CD4-positive, alpha-beta T cell treated with Interleukin-12 subunit alpha and Interleukin-12 subunit beta, for 1 hour (primary cell): ENCODE measurements at places on chromosomes 7 and 10.
A peak's percentile ranks its signal among the peaks of the same experiment; 100 is the strongest.

- no peak for DNase-seq
These were observed 176.4 kb downstream of the DNAJB6 start for GRCh38 chr7:157513162-157513621.

GRCh38 chr7:100604028-100604975 is 2.1 kb downstream of the PCOLCE start:
- DNase-seq, result peak; percentile 83

GRCh38 chr7:135763261-135763660 is 14.6 kb upstream of the FAM180A start:
- no peak for DNase-seq

DNA sequence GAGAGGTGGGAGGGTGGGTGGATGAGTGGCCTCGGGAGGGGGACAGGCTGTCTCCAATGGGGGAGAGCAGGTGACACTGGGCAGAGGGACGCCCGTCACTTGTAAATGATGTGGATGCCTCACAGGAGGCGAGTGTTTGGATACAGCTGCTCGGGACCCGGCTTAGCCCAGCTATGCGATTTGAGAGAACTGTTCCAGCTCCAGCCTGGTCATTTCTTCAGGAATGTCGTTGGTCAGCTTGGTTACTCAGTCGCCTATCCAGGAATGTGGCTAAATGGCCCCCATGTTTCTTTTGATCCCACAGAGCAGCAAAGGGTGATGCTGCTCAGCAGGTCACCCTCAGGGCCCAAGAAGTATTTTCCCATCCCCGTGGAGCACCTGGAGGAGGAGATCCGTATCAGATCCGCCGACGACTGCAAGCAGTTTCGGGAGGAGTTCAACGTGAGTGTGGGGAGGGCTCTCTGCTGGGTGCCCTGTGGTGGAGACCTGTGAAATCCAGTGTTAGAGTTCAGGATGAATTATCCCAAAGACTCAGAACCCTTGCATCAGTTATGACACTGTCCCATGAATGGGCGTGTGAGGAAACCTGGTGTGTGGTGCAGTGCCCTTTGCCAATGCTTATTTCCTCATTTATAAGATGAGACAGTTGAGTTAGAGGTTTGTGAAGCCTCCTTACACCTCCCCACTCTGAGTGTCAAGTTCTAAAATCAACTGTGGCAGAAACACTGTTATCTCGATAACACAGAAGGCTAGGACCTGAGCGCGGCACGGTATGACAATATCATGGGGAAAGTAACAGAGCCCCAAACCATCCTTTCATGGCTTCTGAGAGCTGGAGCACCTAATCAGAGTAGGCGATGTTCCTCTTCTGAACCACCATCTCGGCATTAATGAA is 76.8 kb downstream of the MKI67 start:
- DNase-seq, result no peak

DNA sequence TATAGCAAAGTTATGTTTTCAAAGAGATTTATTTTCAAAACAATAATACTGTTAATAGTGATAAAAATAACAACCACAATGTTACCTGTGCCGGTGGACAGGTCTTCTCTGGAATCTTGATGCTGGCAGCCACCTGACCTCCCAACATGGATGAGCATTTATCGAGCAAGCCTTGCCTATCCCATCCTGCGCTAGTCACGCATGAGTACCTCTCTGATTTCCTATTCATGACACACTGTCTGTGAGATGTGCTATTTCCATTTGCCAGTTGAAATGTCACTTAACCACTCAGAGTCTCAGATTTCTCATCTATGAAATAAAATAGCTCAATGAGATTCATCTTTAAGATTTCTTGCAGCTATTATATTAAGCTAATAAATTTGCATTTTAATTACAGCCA is 341.2 kb upstream of the VWC2 start:
- DNase-seq, result no peak

- no peak for DNase-seq
These were observed 86.6 kb downstream of the RAPGEF5 start for GRCh38 chr7:22270371-22270770.

- no peak for DNase-seq
These were observed 149.5 kb downstream of the AHR start for GRCh38 chr7:17447728-17448478.

- no peak for DNase-seq
These were observed 121.2 kb upstream of the TARP start for GRCh38 chr7:38394660-38395059.

GRCh38 chr10:79379512-79380124 is 32.3 kb downstream of the PPIF start:
- DNase-seq, result no peak

GRCh38 chr10:50788951-50789945 is 49.5 kb downstream of the ASAH2B start:
- DNase-seq, result no peak

DNA sequence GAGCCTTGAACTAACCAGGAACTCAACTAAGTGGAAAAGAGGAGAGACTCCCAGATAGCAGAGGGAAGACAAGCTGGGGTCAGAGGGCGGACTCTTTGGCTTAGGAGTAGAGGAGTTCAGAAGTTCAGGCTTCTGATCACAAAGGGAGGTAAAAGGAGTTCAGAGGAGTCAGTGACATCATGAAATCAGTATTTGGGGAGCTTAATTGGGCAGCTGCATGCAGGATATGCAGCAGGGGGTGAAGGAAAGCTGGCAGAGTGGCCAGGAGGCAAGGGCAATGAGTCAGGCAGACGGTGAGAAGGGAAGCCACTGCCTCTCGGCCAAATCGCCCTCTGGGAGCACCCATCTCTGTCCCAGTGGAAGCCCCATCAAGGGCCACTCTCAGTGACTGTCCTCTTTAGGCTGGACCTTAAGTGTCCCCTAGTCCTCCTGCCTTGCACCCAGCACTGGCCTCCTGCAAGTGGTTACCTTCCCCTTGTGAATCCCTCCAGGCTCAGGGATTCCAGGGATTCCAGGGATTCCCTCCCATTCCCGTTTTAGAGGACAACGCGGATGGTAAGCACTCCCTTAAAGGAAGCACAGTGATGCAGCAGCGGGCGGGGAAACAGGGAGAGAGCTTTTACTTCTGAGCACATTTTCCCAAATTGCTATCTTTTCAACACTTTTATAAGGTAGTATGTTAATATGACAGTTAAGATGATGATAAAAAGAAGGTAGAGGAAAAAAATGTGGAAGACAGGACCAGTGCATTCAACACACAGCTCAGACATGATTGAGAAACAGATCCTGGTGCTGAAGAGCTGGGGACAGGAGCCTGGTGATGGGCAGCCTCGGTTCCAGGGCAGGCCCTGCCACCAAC is 72.6 kb downstream of the KCNMA1 start:
- DNase-seq, result no peak

GRCh38 chr10:102422545-102423129 is 2.0 kb downstream of the FBXL15 start:
- peak; percentile 53 for DNase-seq

DNA sequence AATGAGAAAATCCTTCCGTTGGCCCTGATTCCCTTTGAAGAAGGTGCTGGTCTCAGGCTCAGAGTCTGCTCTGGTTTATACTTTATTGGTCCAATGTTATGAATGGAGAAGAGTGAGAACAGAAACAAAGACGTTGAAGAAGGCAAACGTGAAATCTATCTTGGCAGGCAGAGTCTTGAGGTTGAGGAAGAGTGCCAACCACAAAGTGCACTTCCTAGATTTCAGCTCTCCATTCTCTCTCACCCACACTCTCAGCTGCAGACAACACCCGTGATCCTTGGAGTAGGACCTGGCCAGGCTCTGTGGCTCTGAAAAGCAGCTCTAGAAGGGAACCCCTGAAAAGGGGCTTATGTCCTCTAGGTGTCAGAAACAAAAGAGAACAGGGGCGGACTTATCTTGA is 128.9 kb upstream of the PLXNA4 start:
- DNase-seq, result no peak

DNA sequence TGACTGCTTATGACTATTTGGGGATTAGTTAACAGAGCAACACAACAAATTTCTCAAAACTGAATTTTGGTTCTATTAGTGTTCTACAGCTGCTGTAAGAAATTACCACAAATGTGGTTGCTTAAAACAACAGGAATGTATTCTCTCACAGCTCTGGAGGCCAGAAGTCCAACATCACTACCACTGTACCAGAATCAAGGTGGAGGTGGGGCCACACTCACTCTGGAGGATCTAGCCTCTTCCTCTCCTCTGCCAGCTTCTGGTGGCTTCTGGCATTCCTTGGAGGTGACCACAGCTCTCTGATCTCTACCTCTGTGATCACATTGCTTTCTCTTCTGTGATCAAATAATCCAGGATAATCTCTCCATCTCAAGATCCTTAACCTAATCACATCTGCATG is 194.7 kb upstream of the BMPER start:
- DNase-seq, result no peak

DNA sequence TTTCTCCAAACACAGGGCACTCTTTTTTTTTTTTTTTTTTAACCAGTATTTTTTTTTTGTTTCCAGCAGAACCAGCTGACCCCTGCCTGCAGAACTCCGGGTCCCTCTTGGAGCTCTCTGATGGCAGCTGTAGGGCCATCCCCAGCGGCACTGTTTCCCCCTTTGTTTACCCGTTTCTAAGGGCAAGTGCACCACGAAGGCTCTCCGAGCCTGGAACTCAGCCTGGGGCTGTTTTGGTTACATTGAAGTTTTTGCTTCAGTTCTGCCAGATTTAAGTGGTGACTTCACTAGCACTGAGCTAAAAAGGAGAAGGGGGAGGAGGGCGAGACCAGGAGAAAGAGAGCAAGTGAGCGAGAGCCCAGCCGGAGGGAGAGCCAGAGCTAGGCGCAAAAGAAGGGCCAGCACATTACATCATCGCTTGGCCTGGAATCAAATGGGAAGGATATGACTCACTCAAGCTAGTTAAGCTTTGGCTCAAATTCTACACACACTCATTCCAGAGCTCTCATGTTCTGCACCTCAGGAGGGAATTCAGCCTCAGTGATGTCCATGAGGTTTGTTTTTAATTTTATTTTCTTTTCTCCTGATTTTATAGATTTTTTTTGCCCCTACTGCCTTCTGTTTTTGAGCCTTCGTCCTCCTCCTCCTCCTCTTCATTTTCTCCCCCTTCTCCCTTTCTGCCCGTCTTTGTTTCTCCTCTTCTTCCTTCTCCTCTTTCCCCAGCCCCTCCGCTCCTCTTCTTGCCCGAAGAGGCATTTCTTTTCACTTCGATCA is 272.3 kb downstream of the TRIL start:
- peak; percentile 33 for DNase-seq

DNA sequence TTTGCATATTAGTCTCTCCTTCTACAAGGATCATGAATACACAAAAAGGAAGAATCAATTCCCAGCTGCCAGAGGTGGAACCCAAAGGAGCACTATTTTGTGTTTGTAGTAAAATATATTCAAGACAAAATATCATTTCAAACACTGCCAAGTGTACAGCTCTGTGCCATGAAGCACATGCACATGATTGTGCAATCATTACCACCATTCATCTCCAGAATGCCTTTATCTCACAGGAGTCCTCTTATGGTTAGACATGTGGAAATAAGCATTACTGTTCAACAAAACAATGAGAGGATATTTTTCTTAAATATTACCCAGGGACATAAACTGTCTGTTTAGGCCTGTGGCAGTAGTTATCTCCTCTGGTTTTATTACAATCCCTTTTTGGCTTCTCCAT is 151.4 kb upstream of the PPP1R3A start:
- no peak for DNase-seq

DNA sequence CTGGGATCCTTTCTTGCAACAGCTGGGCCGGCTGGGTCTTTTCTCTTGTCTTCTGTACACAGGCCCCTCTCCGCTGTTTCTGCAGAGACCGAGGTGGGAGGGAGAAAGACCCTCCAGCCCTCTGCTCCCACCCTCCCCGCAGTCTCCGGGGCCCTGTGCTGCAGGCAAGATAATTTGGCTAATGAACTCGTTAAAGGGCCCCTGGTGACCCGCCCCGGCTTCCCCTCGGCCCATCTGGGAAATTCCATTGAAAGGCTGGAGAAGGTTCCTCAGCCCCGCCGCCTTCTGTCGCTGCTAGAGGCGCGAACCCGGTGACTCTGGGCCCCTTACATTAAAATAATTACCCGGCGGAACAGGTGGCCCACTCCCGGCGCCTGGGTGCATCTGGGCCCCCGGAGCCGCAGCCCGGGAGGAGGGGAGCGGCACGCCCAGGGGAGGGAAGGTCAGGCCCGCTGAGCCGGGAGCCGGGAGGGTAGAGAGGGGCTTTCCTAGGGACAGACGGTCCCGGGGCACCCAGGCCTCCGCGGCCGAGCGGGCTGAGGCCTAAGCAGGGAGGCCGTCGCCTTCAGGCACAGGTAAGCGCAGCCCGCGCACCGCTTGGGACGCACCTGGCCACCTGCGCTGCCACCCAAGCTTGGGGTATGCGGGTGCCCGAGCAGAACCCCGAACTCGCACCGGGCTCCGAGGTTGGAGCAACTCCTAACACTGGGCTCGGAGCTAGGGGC is 7.3 kb upstream of the MNX1 start:
- no peak for DNase-seq

GRCh38 chr10:73773152-73773879 is 8.5 kb upstream of the CHCHD1 start:
- no peak for DNase-seq

DNA sequence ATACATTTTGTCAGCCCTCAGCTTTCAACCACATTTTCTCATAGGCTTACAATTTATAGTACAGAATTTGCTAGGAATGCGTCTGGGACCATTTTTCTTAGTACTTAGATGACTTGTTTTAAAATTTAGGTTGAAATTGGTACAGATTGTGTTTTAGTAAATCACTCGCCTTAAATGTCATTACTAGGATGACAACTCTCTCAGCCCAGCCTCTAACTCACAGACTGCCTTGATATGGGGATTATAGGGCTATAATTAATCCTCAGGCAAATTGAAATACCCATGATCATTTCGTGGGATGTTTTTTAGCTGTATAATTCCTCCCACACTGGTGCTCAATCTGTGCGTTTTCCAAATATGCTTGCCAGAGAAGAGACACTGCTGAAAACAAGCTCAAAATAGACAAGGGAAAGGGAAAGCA is 299.7 kb upstream of the AKR1E2 start:
- no peak for DNase-seq

- DNase-seq, result no peak
These were observed 231.6 kb upstream of the FOXK1 start for GRCh38 chr7:4450483-4450882.

GRCh38 chr7:81690251-81690650 is 79.6 kb downstream of the HGF start:
- DNase-seq, result no peak

DNA sequence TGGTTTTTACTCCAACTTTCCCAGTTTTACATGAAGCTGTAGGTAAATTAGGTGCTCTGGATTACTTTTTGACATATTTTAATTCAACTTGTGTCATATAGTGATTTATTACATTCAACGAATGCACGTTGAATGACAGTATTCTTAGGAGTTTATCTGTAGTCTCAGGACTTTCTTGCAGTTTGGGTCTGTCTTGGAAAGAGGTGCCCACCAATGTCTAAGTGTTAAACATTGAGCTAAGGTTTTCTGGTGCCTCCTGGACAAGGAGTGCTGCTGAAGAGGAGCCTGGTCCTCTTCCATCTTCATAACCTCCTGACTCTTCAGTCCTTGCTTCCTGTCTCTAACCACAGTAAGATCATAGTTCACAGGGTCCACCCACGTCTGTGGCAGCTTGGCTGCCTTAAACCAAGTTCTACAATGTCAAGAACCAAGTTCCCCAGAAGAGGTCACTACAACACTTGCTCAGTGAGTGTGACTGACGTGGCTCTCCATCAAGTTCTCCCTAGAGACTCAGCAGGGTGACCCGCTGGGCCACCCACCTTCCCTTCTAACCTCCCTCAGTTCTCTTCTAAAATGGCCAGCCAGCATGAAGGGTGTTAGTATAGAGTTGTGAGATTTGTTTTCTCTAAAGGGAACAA is 6.1 kb downstream of the NPY start:
- DNase-seq, result peak; percentile 40
